Vagina (tissue), 2 donors: ENCODE measurements at places on chromosomes 2 and 18. TPM values are rescaled to one million over a fixed set of nuclear protein-coding genes. Genes with fewer than 3 reads are reported as not detected.

TEX44 gene
- not detected for total RNA-seq

DNA sequence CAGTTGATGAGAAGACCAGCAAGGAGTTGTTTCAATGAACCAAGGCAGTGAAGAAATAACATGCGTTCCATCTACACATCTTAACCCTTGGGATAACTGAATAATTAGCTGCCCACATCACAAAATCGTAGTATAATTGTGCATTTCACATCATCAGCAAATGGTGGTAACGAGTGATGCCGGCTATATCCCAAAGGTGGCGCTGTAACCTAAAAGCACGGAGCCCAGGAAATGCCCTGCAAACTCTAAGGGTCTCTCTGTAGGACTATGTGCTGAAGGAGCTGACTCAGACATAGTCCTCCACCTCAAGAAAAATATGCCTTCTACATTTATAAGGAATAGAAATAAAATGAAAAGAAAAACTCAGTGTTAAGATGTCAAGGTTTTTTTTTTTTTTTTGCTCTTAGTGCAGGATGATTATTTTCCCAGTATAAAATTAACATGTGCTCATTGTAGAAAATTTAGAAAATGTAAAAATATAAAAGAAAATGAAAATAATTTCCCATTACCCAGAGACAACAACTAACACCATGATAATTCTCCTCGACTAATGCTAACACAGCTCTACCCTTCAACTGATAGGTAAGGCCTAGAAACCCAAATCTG, 23.1 kb upstream of the DSG3 start:
- no peak for DNase-seq

- DNase-seq: no peak
Measured at GRCh38 chr18:63860531-63860930, 27.0 kb upstream of the SERPINB2 start.

- DNase-seq: no peak
Measured at GRCh38 chr2:202555356-202555755, 79.4 kb upstream of the FAM117B start.

PELI1 gene
- 60.4 TPM for total RNA-seq

CFAP65 gene
- not detected for total RNA-seq

PKDCC gene
- 146 TPM for total RNA-seq

FAM110C gene
- 27.3 TPM for total RNA-seq

DNA sequence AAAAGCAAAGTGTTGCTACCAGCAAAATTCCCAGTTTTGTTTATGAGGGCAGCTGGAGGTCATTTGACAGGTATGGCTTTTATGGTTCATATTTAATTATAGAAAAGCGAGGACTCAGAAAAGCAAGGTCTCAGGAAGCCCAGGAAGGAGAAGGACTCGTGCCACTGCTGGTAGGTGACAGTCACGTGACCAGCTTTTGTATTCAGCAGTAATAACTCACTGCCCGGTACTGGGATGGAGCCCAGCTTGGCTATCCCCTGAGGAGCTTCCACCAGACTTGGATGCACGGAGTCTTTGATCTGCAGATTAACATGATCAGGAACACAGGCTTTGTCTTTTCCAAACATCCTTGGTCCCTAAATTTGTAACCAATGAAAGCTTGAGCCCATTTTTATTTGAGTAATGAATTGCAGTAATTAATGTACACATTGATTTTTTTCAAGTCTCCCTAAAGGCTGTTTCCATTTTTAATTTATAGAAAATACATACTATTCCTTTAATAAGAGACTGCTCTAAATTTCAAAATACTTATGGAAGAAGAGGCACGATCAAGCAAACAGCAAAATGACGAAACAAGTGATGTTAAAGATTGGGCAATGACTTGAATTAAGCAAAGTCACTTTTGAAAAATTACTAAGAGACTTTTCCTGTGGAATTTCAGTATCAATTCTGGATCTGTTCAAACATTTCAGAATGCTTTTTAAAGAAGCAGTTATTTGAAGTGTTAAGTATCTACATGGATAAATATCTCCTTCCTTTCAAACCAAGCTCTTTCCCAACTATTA, 251.7 kb upstream of the HNRNPA3 start:
- DNase-seq: no peak

MEP1B gene
- not detected for total RNA-seq

RPRD1A gene
- 44.7 TPM for total RNA-seq

GRCh38 chr2:74374509-74375205, 5.5 kb downstream of the DCTN1 start:
- DNase-seq: no peak

MYO7B gene
- not detected for total RNA-seq

DNA sequence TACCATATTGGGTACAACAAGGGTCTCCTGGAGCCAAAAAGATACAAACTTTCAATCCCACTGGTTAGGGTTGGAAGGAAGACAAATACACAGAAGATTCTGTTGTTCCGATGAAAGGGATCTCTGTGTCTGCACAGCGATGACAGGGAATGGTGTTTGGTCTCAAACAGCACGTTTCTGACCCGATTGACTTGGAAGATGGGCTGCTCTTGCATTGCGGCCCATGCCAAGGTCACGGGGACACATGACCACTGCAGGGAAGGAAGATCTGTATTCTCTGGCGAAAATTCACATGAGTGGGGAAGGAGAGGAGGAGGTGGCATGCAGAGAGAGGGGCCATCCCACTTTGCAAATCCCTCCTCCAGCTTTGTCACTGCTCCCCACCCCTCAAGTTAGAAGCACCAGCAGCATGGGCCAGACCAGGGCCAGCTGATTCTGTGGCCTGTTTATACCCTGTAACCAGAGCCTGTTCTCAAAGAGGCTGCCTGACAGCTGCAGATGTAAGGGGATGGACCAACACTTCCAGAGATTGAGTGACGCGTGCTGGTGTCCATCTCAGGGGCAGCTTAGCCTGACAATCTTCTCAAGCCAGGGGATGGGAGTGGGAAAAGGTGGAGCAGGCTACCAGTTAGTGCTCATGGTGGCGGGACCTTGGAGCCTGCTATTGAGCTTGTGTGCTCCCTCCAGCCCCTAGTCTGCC, 57.2 kb downstream of the TNP1 start:
- no peak for DNase-seq

GRCh38 chr2:181894381-181894780, 2.9 kb downstream of the ITPRID2 start:
- no peak for DNase-seq

IL1A gene
- 0.98 TPM for total RNA-seq

DNA sequence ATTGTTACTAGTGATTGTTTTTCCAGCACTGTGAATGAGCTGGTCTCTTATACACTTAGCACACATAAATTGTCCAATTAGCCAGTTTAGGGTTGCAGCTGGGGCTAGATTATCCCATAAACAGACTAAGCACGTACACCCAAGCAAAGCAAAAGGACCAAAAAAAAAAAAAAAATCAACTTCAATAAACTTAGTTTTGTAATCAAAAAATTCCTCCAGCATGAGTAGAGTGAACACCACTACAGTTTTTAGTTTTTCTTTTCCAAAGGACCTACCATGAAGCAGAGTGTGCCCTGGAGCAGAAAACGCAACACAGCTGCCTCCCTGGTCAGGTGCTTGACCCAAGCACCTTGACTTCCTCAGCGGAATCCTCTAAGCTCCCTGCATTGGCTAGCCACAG, 249.4 kb upstream of the SLC14A2 start:
- no peak for DNase-seq

PLGLB2 gene
- total RNA-seq: 2.0 TPM

GRCh38 chr2:240405684-240406313, 29.7 kb upstream of the GPC1 start:
- no peak for DNase-seq

DNA sequence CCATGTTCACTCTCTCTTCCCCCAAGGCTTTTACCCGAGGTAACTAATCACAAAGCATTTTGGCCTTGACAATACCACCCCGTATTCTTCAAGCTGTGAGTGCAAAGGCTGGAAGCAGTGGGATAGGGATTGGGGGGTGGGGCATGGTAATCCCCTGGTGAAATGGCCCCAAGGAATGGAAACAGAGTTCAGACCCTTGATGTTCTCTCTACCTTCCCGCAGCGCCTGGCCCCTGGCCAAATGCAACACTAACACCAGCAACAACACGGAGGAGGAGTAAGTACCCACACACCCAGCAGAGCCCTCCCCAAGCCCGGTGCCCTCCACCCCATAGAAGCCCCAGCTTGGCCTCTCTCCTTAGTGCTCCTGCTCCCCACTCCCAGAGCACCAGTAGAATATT, 36.9 kb downstream of the CNGA3 start:
- no peak for DNase-seq
